Stimulated activated CD4-positive, alpha-beta T cell treated with anti-CD3 and anti-CD28 coated beads, Interleukin-1b, Interleukin-23, amount 100 ng/mL, for 4 hours (primary cell): ENCODE measurements at places on chromosomes 12 and 14.

DNA sequence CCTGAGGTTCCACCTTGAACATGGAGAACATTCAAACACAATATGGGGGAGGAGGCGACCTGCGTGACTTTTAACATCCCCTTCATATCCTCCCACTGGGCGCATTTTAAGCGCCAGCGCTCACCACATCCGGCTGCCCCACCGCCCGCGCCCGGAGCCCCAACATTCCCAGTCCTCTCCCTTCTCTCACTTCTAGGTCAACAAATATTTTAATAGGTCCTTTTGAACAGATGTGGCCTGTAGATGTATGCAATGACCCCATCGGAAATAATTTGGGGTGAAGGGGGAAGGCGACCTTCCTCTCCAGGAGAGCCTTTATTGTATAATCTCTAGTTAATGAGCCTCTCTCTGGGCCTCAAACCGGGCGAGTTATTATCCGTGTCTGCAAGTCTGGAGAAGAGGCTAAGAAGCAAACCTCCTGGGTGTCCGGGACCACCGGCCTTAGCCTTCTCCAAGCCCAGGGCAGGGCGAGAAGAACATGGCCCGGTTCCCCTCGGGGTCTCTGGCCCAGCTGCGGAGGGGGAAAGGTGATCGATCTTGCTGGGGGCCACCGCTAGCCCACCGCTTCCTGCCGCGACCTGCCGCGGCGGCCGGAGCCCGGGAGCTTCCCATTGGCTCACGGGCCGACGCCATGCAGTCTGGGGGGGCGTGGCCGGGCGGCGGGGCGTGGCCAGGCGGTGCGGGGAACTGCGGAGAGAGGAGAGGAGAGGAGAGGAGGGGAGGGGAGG, 83.2 kb upstream of the HMGA2 start:
- DNase-seq, result peak; percentile 40

DNA sequence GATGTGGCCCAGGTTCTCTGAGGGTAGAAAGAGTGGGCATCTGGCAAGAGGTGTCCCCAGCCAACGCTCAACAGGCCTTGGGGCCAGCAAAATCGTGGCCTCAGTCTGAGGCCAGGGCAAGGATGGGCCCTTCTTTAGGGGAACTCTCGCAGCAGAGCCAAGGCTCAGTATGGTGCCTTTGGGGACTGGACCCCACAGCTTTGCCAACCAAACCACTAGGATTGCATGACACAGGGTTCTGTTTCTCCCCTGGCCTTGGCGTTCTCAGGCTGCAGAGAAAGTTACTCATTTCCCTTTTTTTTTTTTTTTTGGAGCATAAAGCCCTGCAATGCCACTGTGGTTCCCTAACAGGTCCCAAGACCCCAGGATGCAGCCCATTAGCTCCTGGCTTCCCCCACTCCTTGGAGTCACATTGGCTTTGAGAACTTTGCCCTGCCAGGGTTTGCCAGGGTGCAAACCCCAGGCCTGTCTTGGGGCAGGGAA, 100.6 kb downstream of the LGMN start:
- DNase-seq, result no peak

GRCh38 chr14:96098309-96098998, 59.3 kb downstream of the C14orf132 start:
- no peak for DNase-seq

GRCh38 chr12:74401035-74401434, 136.6 kb upstream of the ATXN7L3B start:
- no peak for DNase-seq

DNA sequence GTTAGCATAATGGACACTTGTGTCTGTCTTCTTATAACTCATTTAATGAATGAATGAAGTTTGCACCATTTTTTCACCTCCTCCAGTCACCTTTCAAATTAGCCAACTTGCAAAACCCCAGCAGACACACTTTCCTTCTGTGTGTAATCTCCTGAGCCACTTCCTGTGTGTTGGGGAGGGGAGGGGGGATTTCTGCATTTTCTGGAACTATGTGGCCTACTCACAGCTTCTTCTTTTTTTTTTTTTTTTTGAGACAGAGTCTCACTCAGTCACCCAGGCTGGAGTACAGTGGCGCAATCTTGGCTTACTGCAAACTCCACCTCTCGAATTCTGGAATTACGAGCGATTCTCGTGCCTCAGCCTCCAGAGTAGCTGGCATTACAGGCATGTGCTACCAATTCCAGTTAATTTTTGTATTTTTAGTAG, 4.1 kb upstream of the SERPINA1 start:
- DNase-seq, result no peak

- no peak for DNase-seq
These were observed 1.0 kb upstream of the BDKRB2 start for GRCh38 chr14:96203635-96204034.

DNA sequence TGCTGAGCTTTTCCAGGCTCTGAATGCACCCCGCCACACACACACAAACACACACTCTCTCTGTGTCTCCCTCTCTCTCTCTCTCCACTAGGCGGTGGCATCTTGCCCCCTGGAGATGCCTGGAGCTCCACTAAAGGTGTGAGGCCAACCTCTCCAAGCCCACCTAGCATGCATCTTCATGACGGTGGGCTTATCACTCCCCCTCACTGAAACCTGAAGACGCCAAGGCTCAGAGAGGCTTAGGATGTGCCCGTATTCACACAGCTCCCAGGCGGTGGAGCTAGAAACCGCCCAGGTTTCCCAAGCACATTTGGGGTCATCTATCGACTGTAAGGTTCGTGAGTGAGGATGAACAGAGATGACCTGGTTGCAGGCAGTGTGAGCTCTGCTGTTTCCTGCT, 42.6 kb upstream of the BCL11B start:
- DNase-seq, result no peak

DNA sequence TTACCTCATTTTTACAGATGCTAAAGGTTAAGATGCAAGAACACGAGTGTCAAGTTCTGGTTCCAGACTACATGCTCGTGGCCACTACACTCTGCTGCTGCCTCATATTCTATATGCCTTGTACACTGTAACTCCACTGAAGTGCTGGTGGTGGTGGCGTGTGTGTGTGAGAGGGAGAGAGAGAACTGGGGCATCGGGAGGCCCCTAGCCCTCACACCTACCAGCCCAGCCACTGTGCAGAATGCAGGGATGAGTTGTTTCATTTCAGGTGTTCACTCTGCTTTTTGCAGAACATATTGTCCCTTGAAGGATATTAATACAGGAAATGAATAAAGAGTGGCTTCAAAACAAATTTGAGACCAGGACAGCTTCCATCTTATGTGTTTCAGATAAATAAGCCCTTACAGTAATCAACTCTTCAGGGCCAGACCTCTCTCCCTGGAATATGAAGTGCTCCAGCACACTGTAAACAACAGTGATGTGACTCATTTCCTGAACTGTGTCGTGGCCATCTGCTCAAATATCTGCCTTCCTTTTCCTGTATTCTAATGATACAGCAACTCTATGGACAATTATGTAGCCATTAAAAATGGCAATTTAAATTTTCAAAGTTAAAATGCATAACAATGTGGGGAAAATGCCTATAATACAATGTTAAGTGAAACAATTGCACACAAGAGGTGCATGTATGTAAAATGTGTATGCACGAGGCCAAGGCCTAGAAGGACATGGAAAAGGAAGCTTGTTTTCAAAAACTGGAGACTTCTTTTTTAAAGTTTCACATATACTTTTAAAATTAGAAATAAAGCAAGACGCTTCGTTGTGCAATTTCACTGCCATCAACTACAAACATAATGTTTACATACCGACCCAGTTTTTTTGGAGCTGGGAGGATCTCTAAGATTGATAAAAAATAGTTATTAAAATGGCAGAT, 215.4 kb downstream of the PELI2 start:
- DNase-seq, result no peak

DNA sequence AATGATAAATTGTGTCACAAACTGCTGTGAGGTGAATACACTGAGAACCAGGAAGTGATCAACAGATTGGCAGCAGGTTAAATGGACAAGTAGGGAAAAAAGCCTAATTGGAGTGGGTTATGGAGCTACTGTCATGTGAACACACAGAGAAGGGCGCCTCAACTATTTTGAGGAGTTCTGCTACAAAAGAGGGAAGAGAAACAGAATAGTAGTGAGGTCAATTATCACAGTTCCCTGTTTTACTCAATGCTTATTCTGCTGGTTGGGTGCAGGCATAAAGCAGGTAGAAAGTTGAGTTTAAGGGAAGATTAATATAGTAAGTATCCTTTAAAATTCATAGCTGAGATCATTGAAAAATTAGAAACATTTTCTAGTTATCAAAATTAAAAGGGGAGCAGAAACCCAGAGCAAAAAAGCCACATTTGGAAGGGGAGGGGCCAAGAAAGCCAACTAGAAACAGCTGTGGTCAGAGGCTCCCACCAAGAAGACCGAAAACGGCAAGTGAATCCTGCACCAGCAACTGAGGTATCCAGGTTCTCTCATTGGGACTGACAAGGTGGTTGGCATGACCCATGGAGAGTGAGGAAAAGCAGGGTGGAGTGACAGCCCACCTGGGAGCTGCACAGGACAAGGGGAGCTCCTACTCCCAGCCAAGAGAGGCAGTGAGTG, 105.7 kb downstream of the ZC3H14 start:
- DNase-seq, result no peak

DNA sequence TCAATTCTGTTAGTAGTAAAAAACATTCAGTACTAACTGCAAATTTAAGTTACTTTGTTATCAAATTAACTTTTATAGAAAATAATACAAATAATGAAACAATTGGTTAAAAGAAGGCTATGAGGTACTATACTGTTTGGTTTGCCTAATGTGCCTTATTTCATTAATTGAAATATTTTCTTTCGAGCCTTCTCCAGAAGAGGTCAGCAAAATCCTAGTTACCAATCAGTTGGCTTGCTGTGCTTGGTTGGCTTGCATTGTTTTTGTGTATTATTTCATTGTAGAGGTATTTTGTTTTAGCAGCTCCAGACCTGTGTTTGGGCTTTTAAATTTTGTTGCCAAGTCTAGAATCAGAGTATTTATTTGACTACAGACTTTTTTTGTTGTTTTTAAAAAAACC, 68.5 kb downstream of the AEBP2 start:
- DNase-seq, result no peak

DNA sequence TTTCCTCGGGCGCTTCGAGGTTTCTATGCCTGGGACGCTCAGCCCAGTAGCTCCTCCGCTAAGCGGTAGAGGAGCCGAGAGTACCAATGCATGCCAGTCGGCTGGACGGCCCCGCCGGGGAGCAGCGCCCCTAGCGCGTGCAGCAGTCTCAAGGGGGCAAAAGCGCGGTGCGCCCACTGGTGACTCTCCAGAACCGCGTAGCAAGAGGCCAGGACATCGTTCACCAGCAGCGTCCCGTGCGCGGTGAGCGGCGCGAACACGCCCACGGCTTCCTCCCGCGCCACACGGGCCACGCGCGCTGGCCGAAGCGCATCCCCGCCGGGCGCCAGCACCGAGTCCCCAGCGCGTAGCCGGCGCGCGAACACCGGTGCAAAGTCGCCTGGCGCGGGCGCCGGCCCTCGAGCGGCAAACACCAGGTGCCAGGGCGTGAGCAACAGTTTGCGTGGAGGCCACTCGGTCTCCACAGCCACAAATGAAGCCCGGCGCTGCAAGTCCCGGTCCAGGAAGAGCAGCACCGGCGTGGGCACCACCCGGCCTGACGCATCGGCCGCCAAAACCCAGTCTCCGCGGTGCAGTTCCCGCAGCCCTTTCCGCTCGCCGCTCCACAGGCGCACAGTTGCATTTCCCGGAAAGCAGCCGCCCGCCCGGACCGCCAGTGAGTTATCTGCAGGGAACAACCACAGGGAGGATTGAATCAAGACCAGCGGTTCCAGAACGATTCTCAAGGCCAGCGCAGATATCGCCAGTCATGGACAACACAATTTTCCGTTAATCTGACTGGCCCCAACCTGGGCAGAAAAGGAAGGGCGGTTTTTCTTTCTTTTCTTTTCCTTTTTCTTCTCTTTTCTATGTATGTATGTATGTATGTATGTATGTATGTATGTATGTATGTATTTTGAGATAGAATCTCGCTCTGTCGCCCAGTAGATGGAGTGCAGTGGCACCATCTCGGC, 4.5 kb downstream of the DHH start:
- no peak for DNase-seq

DNA sequence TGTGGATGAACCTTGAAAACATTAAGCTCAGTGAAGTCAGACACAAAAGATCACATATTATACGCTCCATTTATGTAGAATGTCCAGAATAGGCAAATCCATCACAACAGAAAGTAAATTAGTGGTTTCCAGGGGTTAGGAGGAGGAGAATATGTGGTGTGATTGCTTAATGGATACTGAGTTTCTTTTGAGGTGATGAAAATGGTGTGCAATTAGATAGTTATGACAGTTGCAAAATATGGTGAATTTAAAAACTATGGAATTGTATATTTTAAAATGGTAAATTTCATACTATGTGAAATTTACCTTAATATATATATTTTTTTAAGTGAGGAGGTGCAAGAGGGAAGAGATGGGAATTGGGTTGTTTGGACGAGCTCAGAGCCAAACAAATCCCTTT, 46.3 kb upstream of the KICS2 start:
- DNase-seq, result no peak

DNA sequence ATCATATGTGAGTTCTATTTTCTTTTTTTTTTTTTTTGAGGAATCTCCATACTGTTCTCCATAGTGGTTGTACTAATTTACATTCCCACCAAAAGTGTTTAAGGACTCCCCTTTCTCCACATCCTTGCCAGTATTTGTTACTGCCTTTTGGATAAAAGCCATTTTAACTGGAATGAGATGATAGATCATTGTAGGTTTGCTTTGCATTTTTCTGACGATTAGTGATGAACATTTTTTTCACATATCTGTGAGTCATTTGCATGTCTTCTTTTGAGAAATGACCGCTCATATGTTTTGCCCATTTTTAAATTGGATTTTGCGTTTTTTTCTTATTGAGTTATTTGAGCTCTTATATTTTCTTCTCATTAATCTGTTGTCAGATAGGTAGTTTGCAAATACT, 394.8 kb downstream of the LRFN5 start:
- no peak for DNase-seq

- DNase-seq, result no peak
These were observed 26.4 kb upstream of the ZFP36L1 start for GRCh38 chr14:68819260-68819691.

GRCh38 chr12:75641031-75641780, 129.8 kb upstream of the KRR1 start:
- peak; percentile 5 for DNase-seq

- DNase-seq, result no peak
These were observed 41.2 kb downstream of the RAB21 start for GRCh38 chr12:71795901-71796300.

DNA sequence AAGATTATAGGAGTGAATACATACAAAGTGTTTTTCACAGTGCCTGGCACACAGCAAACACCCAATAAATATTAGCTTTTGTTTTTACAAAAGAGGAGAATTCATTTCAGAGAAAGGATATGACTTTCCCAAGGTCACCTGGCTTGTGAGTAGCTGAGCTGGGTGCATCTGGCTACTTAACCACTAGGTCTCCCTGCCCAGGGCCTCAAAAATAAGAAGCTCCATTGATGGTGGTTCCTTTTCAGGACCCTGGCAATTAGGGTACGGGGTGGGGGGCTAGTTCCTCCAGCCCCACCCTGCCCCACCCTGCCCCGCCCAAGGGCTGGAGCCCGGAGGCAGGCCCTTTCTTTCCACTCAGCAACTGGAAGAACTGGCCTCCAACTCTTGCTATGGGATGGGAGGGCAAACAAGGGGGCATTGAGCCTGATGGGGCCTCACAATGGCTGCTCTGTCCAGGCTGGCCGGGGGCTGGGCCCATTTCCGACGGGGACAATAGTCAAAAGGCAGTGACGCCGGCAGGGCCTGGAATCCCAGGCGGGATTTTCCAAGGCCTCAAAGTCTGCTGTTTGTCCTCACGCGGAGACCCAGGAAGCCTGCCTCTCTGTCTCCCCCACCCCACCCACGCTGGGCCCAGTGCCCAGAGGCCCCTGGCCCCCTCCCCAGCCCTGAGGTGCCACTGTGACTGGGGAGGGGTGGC, 8.2 kb upstream of the ATG101 start:
- DNase-seq, result no peak

- DNase-seq, result no peak
These were observed 108.2 kb downstream of the SYNE2 start for GRCh38 chr14:63960926-63961567.
